ENCODE measurements at places on chromosomes 5 and 9.

- no peak for DNase-seq
These were observed 281.0 kb downstream of the EFNA5 start for GRCh38 chr5:107389775-107390148.

DNA sequence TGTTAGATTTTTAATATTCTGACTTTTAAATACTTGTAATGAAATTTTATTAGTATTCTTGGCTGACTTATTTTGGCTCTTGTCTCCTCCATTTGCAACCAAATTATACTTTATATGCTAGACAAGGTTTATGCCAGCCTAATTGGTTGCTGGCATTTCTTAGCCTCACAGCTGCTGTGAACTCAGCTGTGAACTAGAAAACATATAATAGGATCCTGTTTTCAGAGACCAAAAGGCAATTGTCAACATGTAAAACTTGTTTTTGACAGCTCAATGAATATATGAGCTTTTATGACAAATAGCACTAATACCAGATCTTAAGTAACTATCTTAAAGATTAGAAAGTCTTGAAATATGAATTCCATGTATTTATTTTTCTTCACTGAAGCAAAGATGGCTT is 25.9 kb downstream of the KIF2A start:
- no peak for DNase-seq

- DNase-seq, result peak; percentile 56
These were observed 1.9 kb upstream of the FIBCD1 start for GRCh38 chr9:130940693-130941576.

GRCh38 chr5:76245590-76245989 is 157.5 kb upstream of the IQGAP2 start:
- DNase-seq, result no peak

GRCh38 chr5:58827463-58827862 is 244.6 kb downstream of the RAB3C start:
- no peak for DNase-seq

- DNase-seq, result no peak
These were observed 281.1 kb upstream of the ANKRD55 start for GRCh38 chr5:56514245-56514644.

- no peak for DNase-seq
These were observed 73.1 kb downstream of the FEM1C start for GRCh38 chr5:115471345-115472063.

DNA sequence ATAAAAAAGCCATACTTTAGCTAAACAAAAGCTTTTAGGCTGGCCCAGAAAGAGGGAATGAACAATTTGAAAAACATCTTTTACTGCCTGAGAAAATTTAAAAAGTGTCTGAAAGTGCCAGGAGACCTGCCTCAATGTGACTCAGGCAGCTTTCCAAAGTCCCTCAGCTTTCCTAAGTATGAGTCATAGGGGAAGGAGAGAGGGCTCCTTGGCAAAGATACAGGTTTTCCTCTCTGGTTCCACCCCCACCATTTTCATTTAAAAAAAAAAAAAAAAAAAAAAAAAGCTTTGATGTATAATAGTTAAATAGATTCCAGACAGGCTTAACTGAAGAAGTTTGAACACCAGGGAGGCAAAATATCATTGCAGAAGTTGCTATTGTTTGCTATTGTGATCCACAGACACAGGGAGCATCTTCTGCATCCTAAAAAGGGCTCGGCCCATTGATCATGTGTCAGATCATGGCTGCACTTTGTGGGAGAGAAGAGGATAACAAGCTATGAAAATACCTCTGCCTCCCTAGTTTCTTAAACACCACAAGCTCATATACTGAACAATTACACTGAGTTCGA is 71.5 kb downstream of the MRPS27 start:
- DNase-seq, result peak; percentile 80

DNA sequence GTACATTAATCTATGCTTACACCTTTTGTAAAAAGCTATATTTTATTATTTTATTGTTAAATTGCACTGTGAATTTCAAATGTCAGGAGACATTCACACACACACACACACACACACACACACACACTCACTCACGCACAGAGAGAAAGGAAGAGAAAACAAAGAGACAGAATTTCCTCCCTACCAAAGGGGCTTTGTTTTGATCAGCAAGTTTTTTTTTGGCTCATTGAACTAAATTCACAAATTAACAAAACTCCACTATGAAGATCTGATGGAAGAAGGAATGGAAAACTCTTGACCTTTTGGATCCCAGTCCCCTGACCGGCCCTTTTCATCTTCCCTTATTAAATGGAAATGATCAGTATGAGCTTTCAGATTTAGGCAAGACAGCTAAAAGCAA is 161.2 kb downstream of the PDE4D start:
- no peak for DNase-seq
